Epithelial cell of prostate (primary cell): ENCODE measurements at places on chromosomes 2 and 18.

GRCh38 chr2:71557321-71557720 is 104.0 kb downstream of the DYSF start:
- no peak for DNase-seq

GRCh38 chr2:167942366-167943081 is 304.9 kb downstream of the STK39 start:
- no peak for DNase-seq

DNA sequence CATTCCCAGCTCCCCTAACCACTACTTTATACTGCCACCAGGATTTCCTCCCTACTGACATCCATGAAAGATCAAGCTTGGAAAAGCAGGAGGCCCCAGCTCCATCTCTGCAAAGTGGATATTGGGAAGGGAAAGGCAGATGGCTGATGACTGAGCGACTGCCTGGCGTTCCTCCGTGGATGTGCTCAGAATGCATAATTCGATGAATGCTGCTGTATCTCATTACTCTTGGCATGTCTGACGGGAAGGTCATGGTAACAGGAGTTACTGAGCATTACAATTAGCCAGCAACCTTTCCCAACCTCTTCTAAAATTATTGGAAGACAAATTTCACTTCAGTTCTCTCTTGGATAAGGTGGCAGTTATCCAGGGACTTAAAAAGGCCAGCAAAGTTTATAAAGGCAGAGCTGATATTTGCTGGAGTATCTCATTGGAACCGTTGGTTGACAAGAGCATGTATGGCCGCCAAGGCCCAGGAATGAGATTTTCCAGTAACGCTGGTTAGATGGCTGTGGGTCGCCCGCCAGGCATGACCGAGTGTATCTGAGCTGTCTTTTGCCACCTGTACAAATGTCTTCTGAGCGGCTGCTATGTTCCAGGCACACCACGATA is 34.5 kb downstream of the KCNE4 start:
- no peak for DNase-seq

GRCh38 chr2:190418727-190419126 is 10.6 kb downstream of the MFSD6 start:
- DNase-seq, result no peak

DNA sequence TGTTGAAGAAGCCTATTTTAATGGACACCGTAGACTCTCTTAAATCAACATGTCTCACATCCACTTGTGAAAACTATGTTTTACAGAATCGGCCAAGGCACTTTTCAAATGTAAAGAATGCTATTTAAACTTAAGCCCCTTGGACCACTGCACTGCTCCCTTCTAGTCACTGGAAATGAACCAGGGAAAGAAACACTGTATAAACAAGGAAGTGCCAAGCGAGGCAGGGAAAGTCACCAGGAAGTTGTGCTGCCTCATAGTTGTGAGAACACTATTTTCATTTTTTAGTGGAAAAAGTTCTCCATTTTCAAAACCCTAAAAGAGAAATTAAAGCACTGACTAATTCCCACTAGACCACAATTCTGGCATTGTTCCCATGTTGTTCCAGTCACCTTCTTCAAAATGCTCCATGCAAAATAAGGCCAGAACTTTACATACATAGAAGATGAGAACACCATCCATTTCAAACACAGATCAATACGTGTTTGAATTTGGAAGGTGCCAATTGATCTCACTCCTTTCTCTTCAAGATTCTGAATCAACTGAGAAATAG is 13.5 kb downstream of the CCDC141 start:
- DNase-seq, result no peak

DNA sequence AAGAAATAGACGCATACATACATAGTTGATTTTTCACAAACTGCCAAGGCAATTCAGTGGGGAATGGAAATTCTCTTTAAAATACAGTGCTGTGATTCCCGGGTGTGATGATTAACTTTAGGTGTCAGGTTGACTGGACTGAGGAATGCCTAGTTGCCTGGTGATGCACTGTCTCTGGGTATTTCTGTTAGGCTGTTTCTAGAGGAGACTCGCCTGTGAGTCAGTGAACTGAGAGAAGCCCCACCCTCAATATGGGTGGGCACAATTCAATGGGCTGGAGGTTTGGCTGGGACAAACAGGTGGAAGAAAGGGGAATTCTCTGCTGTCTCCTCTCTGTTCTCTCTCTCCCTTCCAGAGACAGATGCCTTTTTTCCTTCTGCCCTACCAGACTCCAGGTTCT is 187.6 kb downstream of the ARHGAP28 start:
- peak; percentile 27 for DNase-seq
